ENCODE measurements at places on chromosomes 6 and 20.

DNA sequence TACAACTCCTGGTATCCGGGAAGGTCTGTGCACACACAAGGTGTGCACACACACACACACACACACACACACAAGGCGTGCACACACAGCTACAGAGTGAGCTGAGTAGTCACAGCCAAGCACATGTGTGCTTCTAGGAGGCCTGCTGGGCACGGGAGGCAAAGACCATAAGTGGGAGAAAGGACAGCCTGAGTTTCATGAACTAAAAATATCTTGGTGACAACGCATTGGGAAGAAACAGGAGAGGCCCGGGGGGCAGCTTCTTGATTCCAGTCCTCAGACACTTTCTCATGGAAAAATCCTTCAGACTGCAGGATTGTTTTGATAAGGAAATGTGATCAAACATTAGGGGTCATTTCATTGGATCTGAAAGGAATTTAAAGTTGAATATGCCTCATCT lies 2.6 kb downstream of the TRAF3IP2 start:
- no peak for DNase-seq

GRCh38 chr20:2752567-2753460 lies 47.6 kb downstream of the CPXM1 start:
- DNase-seq = no peak

- DNase-seq = no peak
Measured at GRCh38 chr20:5211803-5212714, 85.3 kb downstream of the CDS2 start.

- DNase-seq = no peak
Measured at GRCh38 chr6:151675746-151676459, 131.6 kb upstream of the ESR1 start.

- no peak for DNase-seq
Measured at GRCh38 chr6:89430201-89430962, 2.6 kb upstream of the ANKRD6 start.

- no peak for DNase-seq
Measured at GRCh38 chr6:20223141-20223540, 10.9 kb upstream of the MBOAT1 start.

- DNase-seq = no peak
Measured at GRCh38 chr20:58458342-58459057, 56.7 kb downstream of the APCDD1L start.

- DNase-seq = peak; percentile 9
Measured at GRCh38 chr6:23137611-23138010, 568.2 kb downstream of the HDGFL1 start.

DNA sequence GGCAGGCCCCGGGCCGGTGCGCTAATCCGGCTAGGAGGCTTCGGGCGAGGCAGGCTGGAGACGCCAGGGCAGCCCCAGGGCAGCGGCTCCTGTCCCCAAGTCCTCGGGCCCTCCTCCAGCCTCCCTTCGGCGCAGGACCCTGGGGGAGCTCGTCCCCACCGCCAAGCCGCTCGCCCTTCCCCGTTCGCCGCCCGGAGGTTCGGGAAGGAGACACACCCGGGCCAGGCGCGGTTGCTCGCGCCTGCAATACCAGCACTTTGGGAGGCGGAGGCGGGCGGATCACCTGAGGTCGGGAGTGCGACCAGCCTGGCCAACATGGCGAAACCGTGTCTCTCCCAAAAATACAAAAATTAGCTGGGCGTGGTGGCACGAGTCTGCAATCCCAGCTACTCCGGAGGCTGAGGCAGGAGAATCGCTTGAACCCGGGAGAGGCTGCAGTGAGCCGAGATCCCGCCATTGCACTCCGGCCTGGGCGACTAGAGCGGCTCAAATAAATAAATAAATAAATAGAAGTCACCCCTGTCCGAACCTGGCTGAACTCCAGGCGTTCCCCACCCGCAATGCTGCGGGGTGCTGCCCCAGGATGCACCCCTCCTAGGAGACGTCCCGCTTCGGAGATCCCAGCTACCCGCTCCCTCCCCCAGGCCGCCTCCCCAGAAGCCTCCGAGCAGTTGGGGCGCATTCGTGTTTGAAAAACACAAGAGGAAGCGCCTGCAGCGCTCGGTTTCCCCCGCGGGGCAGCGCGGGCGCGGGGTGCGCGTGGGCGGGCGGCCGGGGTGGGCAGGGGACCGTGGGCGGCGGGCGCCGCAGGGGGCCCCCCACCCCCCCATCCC lies 27.5 kb downstream of the SERPINB9 start:
- DNase-seq = no peak

DNA sequence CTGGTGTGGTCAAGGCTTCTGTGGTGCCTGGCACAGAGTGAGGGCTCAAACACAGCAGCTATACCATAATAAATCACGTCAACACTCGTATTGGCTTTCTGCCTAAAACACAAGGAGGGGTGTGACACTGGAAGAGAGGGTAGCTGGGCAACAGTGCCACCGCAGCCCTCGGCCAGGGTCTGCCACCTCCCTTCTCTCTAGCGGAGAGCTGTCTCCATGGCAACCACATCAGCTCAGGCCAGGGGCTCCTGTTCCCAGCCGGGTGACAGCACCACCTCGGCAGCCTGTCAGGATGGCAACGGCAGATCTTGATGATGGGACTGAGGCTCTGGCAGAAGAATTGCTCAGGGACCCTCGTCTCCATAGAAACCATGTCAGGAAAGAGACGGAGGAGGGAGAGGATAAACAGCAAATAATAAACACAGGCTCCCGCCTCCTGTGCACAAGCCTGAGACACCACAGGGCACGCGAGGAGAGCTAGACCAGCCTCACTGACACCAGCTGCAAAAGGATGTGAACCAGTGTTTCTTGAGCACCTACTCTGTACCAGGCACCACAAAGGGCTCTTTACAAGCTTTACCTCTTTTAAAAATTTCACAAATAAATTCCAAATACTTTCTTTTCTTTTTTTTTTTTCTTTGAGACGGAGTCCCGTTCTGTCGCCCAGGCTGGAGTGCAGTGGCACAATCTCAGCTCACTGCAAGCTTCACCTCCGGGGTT lies 50.4 kb upstream of the TLDC2 start:
- no peak for DNase-seq

- DNase-seq = no peak
Measured at GRCh38 chr6:7992002-7992815, 72.0 kb downstream of the BLOC1S5 start.

- no peak for DNase-seq
Measured at GRCh38 chr6:50333696-50334095, 284.0 kb upstream of the DEFB112 start.

DNA sequence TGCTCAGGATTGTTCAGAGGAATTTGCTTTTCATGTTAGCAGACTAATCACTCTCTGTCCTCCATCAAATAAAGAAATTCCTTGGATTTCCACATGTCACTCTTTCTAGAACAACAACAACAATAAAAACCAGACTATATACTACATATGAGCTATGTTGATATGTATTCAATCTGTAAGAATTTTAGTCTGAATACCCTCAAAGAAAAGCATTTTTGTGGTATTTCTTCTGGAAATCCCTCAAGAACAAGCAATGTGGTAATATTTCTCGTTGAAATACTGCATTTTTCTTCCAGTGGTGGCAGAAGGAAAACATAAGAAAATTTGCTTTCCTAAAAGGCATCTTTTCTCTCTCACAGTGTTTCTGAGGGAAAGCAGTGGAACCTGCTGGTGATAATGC lies 312.6 kb upstream of the RSPO3 start:
- DNase-seq = no peak

DNA sequence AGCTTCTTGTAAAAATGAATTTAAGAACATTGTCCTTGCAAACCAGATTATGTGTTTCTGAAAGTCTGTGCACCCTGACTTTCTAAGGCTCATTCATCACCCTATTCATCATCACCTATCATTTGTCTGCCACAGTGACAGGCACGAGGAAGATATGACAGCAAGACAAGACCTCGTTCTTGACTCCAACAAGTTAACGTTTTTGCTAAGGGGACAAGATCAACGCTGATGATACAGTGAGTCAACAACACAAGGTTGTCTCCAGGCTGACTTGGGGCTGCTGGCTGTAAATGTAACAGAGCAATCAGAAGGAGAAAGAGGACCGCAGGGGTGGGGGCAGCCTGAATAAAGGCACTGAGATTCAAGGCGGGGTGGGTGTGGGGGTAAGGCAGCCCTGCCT lies 94.2 kb downstream of the FOXC1 start:
- no peak for DNase-seq

GRCh38 chr6:32991972-32992371 lies 17.4 kb downstream of the HLA-DOA start:
- no peak for DNase-seq

DNA sequence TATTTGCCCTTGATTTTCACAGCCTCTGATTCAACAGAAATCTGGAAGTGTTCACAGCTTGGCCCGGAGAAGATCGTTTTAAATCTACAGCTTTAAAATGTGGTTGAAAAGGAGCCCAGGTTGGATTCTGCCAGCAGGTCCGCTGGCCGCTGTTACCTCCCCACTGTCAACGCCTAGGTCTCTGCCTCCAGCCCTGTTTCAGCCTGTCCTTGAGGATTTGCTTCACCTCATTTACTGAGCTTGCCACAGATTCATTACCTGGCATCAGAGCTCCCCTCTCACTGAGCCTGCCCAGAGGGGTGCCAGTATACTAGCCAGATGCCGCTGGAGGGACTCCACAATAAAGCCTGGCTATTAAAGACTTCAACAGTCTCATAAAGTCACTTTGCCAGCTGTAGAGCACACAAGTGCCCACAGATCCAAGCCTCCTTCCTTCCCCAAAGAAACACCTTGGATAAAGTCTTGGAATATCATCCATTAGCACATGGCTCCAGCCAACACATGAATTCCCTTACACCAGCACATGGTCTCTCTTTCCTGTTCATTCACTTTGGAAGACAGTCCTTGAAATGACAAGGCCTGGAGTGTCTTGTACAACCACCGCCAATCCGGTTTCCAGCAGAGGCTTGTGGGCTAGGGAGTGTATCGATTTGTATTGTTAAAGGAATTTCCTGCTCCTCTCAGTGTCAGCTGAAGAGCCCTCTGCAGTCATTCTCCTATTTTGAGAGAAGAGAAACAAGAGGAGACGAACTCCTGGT lies 9.5 kb upstream of the NR2E1 start:
- DNase-seq = no peak

GRCh38 chr6:116389357-116389756 lies 18.6 kb downstream of the DSE start:
- DNase-seq = no peak

- no peak for DNase-seq
Measured at GRCh38 chr6:3635482-3635881, 116.0 kb downstream of the PXDC1 start.

GRCh38 chr6:90610751-90611542 lies 24.1 kb upstream of the MAP3K7 start:
- DNase-seq = peak; percentile 50

- DNase-seq = no peak
Measured at GRCh38 chr6:13851330-13851729, 37.0 kb upstream of the MCUR1 start.

DNA sequence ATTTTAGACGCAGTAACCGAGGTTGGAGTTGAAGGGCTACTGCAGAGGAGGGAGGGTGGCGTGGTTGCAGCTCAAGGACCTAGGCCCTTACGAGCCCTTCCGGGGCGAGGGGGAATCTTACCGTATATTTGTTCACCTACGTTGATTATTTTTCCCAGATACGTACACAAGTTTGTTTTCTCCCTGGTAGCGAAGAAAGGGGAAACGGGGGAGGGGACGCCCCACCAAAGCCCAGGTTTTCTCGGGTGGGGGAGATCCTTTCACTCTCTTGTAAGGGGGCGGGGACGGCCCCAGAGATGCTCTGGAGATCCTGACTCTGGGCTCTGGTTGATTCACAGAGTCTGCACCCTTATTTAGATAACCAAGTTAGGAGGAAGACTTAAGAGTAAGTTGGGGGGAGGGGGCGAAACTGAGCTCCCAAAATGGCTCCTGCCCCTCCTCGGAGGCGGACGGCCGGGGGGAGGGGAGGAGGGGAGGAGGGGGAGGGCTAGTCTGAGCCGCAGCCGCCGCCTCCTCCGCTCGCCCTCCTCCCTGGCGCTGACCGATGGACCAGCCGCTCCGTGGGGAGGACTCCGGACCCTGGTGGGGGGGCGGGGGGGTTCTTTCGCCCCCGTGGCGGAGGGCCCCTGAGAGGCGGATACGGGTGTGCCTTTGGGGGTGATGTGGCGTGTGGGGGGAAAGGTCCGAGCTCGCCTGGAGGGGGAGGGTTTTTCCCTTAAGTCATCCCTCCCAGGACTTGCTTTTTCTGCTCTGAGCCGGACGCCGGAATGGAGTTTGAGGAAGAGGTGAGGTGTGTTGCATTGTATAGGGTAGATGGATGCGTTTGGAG lies 2.2 kb downstream of the BRD2 start:
- DNase-seq = peak; percentile 82

GRCh38 chr6:67687396-67687795 lies 947.7 kb upstream of the ADGRB3 start:
- no peak for DNase-seq

DNA sequence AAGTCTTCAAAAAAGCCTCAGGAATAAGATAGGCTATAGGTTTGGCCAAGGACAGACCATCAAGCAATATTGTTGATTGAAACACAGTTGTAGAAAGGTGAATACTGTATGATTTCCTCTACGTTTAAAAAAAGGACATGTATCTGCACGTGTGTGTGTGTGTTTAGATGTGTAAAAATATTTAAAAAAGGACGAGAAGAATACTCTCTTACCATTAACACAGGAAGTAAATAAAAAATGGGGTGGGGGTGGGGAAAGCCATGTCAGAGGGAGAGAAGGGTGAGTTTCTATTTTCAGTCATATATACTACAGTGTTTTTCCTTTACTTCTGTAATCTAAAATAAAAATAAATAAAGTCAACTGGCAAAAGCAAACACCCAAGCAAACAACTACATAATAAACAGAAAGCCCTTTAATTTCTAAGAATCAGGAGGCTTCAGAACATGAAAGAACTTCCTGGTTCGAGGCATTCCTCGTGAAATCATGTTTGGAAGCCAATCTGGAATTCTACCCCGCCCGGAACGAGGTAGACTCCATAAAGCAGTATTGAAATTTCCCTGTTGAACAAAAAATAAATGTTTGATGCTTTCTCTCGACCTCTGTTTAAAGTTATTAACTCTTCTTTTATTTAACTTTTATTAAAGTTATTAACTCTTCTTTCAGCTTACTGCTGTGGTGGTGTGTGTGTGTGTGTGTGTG lies 158.1 kb upstream of the ZNF217 start:
- DNase-seq = no peak

GRCh38 chr6:78629154-78629721 lies 238.1 kb upstream of the IRAK1BP1 start:
- DNase-seq = no peak

DNA sequence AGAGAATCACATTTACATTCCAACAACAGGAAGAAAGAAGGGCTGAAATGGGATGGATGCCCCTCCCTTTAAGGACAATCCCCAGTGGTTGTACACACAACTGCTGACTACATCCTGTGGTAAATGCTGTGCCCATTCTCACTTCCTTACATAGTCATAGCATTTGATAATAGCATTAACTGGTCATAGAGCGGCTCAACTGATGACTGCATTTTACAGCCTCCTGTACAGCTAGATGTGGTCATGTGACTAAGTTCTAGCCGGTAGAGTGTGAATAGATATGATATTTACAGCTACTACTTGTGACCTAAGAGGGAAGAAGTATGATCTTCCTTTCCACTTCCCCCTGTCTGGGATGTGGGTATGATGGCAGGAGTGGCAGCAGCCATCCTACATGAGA lies 24.7 kb downstream of the KCNK17 start:
- DNase-seq = no peak

GRCh38 chr6:151056230-151056907 lies 183.4 kb upstream of the AKAP12 start:
- no peak for DNase-seq

Data from left renal cortex interstitium (tissue), 4 donors.